ENCODE measurements at places on chromosomes 6 and 20.

- DNase-seq, result no peak
These were observed 9.1 kb downstream of the COL11A2 start for GRCh38 chr6:33183071-33183683.

- DNase-seq, result no peak
These were observed 40.4 kb downstream of the SCAF8 start for GRCh38 chr6:154773610-154774089.

- peak; percentile 55 for DNase-seq
These were observed 8.3 kb downstream of the CCM2L start for GRCh38 chr20:32018269-32019155.

- no peak for DNase-seq
These were observed 53.6 kb downstream of the ELOVL5 start for GRCh38 chr6:53295176-53295575.

DNA sequence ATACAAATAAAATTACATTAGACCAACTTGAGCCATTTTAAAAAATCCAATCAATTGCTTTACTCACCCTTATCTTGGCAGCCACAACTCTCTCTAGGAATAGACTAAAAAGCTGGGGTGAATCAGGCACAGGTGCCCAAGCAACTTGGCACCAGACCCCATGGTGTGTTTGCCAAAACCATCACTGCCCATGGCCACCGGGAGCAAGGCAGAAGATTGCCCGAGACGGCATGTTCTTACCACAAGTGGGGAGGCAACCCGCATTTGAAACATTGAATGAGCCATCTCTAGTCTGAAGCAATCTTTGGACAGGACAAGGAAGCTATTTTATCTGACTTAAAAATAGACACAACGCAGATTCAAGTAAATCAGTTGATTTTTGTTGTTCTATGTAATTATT, 69.0 kb downstream of the SMLR1 start:
- DNase-seq, result no peak

GRCh38 chr6:133512410-133513016, 271.4 kb downstream of the EYA4 start:
- DNase-seq, result no peak

DNA sequence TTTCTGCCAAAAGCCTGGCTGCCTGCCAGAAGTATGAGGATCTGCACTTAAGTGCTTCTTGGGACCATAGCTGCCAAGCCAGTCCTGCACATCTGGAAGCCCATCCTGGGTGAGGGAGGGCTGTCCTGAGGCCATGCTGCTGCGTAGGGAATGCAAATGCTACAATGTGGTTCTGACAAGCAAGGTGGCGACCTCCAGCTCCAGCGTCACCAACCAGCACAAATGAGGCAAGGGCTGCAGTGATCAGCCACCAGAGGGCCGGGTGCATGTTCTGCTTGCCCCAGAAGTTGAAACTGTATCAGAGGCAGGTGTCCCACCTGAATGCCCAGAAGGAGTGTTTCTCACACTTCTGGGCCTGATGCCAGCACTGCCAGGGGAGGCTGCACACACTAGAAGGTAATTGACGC, 99.1 kb upstream of the KCNQ5 start:
- peak; percentile 25 for DNase-seq

DNA sequence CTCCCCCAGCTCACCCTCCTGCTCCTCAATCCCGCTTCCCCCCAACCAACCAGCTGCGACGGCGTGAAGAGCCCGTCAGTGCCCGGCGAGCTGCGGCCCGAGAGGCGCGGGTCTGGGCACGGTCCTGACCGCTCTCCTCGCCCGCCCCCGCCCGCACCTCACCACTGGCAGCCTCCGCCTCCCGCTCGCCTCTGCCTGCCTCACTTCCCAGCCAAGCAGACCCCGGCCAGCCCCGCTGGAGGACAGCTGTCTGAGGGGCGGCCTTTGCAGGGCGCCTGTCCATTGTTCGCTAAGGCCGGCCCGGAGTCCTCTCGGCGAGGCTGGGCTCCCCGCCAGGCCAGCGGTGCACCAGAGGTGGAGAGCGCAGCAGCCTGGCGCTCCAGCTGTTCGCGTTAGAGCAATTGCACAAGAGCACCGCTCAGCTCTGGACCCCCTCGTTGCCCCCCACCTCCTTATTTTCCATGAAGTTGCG, 1.3 kb downstream of the SOBP start:
- DNase-seq, result no peak

DNA sequence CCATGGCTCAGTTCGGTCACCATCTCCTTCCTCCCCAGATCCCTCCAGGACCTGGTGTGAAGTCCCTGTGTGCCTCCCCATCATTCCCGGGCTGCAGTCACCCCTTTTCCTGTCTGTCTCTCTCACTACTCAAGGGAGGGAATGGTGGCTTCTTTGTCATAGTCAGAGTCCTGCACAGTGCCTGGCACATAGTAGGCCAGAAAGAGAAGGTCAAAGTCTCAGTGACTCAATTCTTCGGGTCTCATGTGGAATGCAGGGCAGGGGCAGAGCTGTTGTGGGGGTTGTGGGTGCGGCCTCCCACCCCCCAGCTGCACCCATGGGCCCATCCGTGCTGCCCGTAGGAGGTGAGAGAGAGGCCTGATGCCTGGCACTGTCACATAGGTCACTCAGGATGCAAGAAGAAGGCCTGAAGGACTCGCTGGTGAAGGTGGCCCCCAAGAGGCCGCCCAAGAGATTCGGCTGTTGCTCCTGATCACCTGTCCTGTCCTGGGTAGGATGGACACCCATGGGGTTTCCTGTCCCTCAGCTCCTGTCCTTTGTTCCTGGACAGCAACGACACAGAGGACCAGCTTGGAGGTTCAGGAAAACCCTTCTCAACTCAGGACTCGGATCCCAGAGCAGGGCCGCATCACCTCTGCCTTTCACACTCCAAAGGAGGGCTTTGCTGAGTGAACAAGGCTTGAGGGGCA, 34.1 kb downstream of the RAB44 start:
- DNase-seq, result no peak

GRCh38 chr20:10568032-10568431, 105.8 kb downstream of the JAG1 start:
- no peak for DNase-seq

- DNase-seq, result no peak
These were observed 162.0 kb upstream of the DTNBP1 start for GRCh38 chr6:15824811-15825210.

GRCh38 chr6:3340358-3340802, 81.6 kb downstream of the PSMG4 start:
- DNase-seq, result no peak

DNA sequence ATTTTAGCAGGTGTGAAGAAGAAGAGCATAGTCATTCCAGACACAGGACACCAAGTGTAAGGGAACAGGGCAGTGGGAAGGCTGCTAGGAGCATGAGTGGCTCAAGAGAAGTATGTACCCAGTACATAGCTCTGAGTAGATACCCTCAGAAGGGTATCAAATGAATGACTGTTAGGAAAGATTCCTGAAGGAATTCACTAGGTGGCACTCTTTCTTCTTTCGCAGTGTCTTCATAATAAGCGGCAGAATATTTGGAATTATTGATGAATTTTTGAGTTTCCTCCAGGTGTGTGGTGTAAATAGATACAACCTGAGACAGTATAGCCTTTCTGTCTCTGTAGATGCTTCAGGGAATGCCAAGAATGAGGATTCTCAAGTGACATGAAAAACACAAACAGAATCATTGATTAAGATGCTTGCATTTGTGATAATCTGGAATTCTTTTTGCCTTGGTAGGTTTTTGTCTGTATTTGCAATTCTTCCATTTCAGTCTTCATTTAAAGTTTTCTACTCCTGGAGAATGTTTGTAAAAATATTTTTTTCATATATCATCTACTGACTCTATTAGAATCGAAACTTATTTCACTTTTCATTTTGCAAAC, 264.3 kb upstream of the RIMS1 start:
- no peak for DNase-seq

DNA sequence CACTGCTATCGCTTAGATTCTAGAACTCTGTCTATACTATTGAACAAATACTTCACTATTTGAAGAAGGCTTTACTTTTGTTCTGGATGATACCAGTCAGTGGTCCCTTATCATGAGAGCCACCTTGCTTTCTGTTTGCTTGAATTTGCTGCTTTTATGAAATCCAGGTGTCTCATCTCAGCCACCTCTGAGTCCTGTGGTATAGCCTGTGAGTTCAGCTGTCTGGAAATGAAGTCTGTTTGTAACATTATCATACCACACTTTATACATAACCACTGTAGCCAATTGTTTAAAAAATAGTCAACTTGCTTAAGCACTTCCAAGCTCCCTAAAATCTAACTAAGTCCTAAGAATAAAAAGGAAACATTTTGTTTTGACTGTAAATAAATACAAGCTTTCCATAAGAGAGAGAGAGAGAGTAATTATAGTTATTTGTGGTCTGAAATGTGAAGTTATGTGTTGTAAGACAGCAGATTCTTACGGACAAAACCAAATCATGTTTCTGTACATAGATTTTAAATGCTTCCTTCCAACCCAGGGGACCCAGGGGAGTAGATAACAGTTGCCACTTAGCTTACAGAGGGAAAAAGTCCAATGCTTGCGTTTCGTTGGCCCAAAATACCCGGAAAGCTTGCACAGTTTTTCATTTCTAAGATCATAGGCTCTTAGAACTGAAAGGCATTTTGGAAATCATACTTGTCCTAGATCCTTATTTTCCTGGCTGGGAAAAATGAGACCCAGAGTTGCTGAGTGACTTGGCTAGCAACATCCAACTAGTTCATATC, 1107.8 kb upstream of the FLRT3 start:
- DNase-seq, result no peak

GRCh38 chr20:41669708-41670263, 51.6 kb upstream of the CHD6 start:
- DNase-seq, result no peak

DNA sequence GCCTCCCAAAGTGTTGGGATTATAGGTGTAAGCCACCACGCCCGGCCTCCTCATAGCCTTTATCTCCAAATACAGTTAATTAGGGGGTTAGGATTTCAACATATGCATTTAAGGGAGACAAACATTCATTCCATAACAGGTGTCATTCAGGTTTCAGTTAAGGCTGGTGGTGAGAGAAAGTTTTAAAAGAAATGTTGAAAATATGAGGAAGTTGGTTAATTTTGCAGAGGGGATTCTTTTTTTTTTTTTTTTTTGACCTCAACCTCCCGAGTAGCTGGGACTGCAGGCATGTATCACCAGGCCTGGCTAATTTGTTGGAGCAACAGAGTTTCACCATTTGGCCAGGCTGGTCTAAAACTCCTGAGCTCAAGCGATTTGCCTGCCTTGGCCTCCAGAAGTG, 12.5 kb upstream of the EBF4 start:
- no peak for DNase-seq

- no peak for DNase-seq
These were observed 9.6 kb upstream of the SH3BGRL2 start for GRCh38 chr6:79621579-79621978.

DNA sequence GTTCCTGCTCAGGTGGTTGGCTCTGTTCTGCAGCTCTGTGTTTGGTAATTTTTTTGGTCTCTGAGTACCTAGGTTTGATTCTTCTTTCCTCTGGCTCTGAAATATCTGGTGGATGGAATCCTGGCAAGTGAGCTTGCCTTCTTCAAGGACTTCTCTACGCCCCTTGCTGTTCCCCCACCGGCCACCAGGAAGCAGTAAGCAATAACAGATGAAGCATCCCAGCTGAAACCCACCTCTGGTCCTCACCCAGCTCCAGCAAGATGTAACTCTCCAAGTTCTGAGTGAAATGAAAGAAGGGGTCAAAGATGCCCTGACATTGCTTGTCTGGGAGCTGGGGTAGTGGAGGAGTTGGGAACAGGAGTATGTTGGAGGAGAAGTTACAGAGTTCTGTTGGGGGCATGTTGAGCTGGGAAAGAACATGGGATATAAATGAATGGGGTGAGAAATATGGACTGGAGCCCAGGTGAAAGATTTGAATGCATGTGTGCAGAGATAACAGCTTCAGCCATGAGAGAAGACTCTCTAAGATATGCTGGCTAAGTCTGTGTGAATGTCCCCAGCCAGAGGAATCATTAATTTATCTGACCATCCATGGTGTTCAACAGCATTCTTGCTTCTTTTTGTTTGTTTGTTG, 51.3 kb upstream of the GLP1R start:
- DNase-seq, result peak; percentile 48

- DNase-seq, result no peak
These were observed 32.3 kb upstream of the PLEKHG1 start for GRCh38 chr6:150567380-150567779.

DNA sequence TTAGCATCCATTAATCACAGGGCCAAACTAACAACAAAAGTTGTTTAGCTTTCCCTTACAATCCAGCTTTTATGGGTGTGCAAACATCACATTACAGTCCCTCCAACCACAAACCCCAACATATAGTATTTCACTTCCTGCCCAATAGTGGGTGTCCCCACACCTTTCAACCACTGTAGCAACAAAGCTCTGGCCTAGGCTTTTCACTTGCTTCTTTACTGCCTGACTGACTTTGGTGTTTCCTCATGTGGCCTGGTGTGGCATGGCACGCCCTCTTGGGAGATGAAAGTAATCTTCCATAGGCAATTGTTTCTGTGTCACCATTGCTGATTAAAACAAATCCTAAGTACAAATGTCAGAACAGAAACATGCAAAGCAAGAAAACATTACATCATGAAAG, 46.3 kb downstream of the MCM8 start:
- DNase-seq, result peak; percentile 13

GRCh38 chr6:90048206-90048967, 154.1 kb downstream of the GJA10 start:
- no peak for DNase-seq

- DNase-seq, result no peak
These were observed 239.0 kb upstream of the GGTLC1 start for GRCh38 chr20:24227600-24227999.

DNA sequence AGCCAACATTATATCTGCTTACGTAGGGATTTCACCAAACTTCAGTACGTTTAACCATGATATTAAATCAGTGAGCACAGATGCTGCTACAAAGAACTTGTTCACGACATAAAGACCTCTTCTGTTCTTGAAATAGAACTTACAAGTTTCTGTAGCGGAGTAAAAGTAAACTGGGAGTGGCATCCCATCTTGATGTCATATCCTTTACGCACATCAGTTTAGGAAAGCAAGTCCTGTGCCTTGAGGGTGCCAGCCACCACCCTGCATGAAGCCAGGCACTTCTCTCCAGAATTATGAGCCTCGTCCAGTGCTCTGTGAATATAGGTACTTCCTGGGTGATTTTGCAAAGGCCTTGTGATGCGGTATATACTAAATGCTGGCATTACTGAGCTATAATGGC, 122.6 kb downstream of the BTBD3 start:
- no peak for DNase-seq

DNA sequence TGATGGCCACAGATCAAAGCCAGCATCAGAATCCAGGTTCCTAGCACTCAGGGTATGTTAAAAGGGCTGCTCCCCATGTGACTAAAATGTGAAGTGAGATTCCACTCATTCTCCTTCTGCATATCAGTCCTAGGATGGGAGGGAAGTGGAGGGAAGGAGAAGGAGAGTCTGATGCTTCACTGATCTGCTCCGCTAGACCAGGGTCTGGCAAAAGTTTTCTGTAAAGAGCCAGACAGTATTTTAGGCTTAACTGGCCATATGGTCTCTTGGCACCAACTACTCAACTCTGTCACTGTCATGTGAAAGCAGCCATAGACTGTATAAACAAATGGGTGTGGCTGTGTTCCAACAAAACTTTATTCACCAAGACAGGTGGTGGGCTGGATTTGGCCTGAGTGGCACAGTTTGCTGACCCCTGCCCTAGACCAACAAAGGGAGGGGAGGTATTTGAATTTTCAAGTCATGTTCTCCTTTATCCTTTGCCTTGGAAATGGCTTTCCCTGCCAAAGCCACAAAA, 22.6 kb downstream of the GHRH start:
- DNase-seq, result no peak

- no peak for DNase-seq
These were observed 372.0 kb downstream of the PREX1 start for GRCh38 chr20:48455651-48456365.

- no peak for DNase-seq
These were observed 226.0 kb downstream of the BMP7 start for GRCh38 chr20:57040466-57040865.

Data from activated naive CD4-positive, alpha-beta T cell treated with anti-CD3 and anti-CD28 coated beads, Interleukin-2, amount 50 U/mL, for 16 hours (primary cell).